ENCODE measurements at places on chromosomes 13 and 19.

- DNase-seq, result no peak
Measured at GRCh38 chr13:75405976-75406703, 75.8 kb downstream of the TBC1D4 start.

DNA sequence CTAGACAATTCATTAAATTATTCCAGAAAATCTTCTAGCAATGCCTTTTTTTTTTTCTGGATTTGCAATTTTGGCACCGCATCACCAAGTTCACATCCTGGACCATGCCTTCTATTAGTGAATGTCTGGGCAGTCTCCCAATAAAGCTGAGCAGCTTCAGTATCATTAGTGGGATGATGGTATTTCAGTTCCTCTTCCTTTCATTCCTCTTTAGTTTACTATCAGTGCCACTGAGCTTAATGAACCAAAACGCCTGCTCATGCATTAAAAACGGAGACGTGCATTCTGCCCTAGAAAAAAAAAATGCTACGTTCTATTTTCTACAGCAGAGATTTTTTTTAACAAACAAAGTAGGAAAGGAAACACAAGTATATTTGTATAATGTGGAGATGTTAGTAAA is 343.0 kb downstream of the PCDH9 start:
- no peak for DNase-seq

- no peak for DNase-seq
Measured at GRCh38 chr19:39677961-39678889, 22.5 kb downstream of the LGALS16 start.

GRCh38 chr13:49503951-49504350 is 8.2 kb downstream of the PHF11 start:
- no peak for DNase-seq

DNA sequence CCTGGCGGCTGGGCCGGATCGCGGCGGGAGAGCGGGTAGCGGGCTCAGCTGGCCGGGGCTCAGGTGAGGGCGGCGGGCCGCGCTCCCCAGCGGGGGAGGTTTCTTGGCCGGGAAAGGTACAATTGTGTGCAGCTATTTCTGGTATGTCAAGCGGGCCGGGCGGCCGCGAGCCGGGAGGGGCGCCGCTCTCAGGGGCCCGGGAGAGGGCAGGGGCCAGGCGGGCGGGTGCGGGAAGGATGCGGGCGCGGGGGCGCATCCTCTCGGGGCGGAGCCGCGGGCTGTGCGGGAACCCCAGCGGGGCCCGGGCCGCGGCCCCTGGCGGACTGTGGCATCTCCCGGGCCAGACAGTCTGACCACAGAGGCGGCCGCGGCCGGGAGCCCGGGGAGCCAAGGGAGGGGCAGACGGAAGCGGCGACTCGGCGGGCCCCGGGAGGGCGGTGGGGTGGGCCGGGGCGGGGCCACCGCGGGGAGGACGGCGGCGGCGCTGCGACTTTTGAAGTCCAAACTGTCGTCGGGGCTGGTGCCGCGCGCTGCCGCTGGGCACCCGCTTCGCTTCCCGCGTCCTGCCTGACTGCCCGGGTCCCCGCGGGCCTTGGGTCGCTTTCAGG is at the start of gene LMO7:
Gene LMO7 (plus strand): TSS at position 503 of the 608 bp plus-strand sequence. CDS start 328 bp downstream, outside the sequence.
- DNase-seq, result no peak

GRCh38 chr13:113052206-113052605 is 53.4 kb upstream of the F7 start:
- no peak for DNase-seq
